Stimulated activated CD4-positive, alpha-beta T cell treated with anti-CD3 and anti-CD28 coated beads, Interleukin-1b, Interleukin-23, amount 100 ng/mL, for 1 hour (primary cell): ENCODE measurements at places on chromosomes 12 and 14.

- no peak for DNase-seq
Measured at GRCh38 chr12:48187916-48188695, 4.7 kb downstream of the CCDC184 start.

DNA sequence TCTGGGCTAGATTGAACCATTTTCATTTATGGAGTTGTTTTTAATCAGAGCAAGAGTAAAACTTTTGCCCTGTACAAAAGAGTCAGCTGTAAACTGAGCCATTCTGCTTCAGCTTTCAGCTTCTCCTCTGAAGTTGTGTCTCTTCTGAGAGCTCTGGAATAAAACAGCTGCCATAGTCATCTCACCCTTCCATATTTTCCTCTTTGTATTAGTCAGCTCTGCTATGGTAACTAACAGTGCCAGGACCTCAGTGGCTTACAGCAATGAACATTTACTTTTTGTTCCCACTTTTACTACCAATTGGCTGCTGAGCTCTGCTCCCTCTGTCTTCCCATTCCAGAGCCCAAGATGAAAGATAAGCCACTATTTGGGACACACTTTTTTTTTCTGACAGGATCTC is 178.5 kb downstream of the DAD1 start:
- no peak for DNase-seq

DNA sequence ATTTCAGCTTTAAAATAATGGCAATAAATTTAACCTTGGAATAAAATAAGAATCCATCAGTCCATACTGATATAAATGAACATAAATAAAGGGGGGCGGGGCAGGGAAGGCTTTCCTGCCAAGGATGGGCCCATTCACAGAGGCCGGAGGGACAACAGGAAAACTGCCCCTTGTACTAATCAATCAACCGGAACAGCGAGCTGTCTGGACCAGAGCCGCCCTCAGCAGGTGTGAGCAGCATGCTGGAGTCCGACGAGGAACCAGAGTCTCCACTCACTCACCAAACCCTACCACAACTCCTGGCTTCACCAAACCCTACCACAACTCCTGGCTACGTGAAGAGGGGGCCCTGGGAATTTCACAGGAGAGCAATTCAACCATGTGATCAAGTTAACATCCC is 51.3 kb downstream of the RIMBP2 start:
- DNase-seq: no peak

DNA sequence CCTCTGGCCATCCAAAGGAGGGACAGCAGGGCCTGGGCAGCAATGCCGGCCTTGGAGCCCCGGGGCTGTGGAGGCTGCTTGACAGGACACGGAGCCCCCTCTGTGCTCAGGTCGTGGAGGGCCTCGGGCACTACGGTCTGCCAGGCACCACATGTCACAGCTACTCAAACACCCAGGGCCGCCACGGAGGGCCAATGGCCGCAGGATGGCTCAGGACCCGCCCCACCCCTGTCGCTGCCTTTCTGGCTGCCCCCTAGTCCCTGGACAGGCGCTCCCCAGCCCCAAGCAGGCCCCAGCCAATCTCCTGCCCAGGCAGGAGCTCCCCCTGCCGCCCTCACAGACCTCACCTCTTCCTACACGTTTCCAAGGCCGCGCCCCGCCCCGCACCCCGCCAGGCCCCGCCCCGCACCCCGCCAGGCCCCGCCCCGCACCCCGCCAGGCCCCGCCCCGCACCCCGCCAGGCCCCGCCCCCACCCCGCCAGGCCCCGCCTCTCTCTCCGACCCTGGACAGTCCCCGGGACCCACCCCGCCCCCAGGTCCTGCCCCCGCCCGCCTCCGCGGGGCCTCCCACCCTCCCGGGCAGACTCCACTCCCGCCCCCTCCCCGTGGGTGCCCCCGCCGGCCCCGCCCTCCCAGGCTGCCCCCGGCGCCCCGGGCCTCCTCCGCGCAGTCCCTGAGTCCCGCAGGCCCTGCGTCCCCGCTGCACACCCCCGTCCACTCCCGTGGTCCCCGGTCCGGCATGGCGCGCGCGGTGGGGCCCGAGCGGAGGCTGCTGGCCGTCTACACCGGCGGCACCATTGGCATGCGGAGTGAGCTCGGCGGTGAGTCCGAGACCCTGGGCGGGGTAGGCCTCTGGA is at the start of gene ASPG:
Gene ASPG, plus strand, starts transcription at position 669 of the 857 bp plus-strand sequence. Its CDS starts 71 bp downstream, at position 740.
- DNase-seq: no peak

GRCh38 chr14:103123634-103124500 is 606 bp downstream of the TNFAIP2 start:
- no peak for DNase-seq

DNA sequence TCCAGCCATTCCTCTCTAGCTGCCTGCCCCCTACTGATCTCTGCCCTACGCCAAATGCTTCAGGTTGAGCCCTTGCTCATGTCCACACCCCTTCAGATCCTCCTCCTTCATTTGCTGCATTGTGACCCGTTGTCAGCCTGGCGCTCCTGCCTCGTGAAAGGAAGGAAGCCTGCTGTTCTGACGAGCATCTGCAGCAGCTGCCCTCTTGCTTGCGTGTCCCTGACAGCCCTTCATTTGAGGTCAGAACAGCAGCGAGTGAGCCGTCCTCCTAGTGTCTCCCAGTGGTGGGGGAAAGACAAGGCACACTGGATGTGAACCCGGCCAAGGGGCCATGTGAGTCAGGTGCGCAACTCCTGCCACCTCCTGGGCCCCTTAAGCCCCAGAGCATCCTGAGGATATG is 3.0 kb upstream of the PIANP start:
- no peak for DNase-seq
